ENCODE measurements at places on chromosomes 3 and 15.

DNA sequence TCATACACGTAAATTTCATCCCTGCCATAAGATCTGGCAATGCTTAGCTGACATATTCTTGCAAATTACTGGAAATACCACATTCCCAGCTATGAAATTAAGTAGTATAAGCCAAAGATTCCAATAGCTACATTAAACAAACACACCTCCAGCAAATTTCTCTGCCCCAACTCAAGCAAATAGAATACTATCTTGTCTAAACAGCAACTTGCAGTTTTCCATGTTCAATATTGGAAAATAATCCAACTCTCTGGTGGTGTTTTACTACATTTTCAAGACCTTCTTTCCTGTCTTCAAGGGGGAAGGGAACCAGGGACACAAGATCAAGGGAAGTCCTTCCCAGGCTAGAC, 268.7 kb downstream of the TBL1XR1 start:
- no peak for DNase-seq

GRCh38 chr15:28956491-28956890, 70.7 kb downstream of the APBA2 start:
- DNase-seq: no peak

GRCh38 chr3:89079944-89080343, 27.5 kb upstream of the EPHA3 start:
- no peak for DNase-seq

- DNase-seq: no peak
Observed at GRCh38 chr3:40719660-40720287, 195.0 kb downstream of the ZNF621 start.

GRCh38 chr3:171187706-171188290, 161.3 kb upstream of the SLC2A2 start:
- no peak for DNase-seq

Data from stimulated activated CD8-positive, alpha-beta memory T cell treated with anti-CD3 and anti-CD28 coated beads, Interleukin-7, amount 100 ng/mL, for 24 hours (primary cell).